ENCODE measurements at places on chromosomes 12 and 14.

GRCh38 chr12:113292091-113292490, 42.8 kb downstream of the SLC8B1 start:
- no peak for DNase-seq

GRCh38 chr12:20248646-20249045, 119.7 kb upstream of the PDE3A start:
- peak; percentile 24 for DNase-seq

- no peak for DNase-seq
Observed at GRCh38 chr12:87812681-87813080, 216.5 kb downstream of the C12orf50 start.

DNA sequence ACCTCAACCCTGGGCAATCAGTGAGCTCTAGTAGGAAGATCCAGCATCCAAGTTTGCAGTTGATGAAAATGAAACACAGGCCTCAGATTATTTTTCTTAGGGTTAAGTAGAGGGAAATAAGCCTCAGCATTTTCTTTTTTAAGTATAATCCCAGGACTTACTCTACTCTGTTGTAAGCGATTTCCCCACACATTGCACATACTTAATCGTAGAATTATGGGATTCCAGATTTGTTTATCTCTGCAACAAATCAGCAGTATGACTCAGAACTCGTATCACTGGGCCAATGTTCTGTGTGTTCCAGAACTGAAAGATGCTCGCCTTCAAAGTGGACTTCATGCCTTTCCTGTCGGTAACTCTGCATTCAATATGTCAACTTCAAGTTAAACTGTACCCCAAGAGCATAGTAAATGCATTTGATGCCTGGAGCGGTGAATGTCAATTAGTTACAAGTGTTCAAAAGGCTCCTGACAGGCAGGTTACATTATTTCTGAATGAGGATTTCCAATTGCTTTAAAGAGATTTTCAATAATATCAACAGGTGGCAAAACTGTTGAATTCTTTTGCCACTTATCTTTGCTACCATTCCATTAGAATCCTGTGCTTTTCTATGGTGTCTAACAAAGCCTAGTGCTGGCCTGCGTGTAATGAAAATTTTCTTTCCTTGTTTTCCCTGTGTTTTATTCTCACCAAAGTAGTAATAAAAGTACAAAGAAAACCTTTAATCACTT, 323.8 kb upstream of the SYT1 start:
- DNase-seq, result no peak

DNA sequence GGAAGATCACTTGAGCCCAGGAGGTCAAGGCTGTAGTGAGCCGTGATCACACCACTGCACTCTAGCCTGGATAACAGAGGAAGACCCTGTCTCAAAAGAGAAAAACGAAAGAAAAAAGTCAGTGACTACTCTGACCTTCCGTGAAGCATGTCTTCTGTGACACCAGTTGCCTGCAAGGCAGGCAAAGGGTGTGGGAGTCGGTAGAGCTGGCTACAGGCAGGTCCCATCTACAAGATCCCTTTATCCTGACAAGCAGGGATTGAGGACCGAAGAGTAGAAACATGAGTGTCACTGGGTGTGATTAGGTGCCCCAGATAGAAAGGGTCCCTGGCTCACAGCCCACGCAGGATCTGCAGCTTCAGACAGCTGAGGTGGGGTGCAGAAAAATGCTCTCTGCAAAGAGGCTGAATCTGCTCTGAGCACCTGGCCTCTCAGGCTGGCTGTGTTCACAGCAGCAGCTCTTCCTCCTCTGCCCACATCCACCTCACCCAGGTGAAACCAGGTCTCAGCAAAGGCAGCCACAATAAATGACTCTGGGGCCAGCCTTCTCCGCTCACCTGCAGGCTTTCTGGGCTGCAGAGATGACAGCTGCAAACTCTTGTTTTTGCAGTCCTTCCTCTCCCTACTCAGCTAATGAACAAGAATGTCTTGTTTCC, 28.6 kb upstream of the HSP90B1 start:
- no peak for DNase-seq
